NCI-H526 (cell line): ENCODE measurements at places on chromosomes 4 and X.

- no peak for DNase-seq
Measured at GRCh38 chr4:95580226-95580625, 31.5 kb upstream of the UNC5C start.

DNA sequence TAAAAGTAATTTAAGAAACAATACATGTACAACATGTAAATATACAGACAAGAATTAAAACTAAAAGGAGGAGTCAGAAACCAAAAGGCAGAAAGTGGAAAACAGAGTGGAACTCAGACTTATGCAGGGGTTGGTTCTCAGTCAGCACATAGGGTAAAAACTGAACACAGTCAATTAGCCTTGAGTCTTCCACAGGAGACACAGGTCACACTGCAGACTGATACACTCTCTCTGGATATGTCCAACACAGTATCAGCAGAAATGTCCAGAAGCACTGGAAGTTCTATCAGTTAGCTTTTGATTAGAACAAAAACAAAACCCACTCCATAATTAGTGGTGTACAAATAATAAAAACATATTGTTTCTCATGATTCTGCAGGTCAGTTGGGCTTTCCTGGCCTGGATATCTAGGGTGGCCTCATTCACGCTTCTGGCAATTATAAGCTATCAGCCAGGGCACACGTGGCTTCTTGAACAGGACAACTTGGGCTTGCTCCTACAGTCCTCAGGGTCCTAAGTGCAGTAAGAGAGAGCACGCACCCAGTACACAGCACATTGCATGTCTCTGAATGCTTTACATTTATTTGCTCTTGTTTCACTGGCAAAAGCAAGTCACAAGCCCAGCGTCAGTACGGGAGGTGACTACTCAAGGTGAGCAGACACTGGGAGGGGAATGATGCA, 21.6 kb downstream of the TEC start:
- DNase-seq, result no peak

GRCh38 chrX:63664741-63665140, 120.3 kb downstream of the ARHGEF9 start:
- DNase-seq, result no peak

DNA sequence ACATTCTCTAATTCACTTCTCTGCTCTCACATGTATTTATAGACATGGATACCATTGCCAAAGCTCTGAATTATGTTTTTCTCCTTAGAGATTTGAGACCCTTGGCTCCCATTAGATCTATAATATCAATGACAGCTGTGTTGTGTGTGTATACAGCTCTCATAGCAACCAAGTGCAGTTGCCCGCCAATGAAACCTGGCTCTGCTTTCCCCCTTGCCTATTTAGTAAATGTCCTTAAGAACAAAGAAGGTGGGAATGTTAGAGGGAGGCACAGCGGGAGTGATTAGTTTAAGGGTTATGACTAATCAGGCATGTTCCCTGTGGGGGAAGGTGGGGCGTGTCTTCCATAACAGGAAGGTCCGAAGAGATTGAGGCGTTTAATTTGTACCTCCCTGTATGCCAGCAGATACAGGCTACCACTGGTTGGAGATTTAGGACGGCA, 100.5 kb upstream of the TBC1D9 start:
- no peak for DNase-seq

GRCh38 chr4:8284391-8284790, 14.8 kb downstream of the HTRA3 start:
- DNase-seq, result no peak

DNA sequence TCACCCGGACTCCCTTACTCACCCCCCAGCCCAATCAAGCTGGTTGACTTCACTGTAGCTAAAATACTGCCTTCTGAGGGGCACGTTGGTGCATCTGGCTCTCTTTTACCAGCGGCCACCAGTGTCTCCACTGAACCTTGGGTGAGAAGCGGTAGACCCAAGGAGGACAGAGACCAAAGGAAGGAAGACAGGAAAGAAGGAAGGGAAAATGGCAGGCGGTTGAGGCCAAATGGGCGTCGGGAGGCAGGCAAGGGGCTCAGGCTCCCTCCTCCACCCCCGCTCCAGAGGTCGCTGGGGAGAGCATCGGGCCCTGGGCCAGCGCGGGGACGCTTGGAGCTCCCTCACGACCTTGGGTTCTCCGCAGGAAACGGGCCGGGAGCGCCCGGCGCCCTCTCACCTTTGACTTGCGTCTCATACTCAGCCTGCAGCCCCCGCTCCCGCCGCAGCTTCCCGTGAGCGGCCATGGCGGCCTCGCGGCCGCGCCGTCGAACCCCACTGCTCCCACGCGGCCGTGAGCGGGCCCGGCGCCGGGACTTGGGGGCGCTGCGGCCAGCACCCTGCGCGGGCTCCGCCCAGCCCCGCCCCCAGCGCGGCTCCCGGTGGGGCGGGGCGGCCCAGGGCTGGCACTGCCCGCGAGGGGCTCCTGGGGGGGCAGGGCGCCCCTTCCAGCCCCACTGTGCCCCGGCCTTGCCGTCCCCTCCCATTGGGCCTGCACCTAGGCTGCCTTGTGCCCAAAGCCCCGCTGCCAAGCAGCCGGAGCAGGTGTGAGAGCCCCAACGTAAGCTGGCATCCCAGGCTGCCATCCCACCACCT, at the start of gene ARHGAP4:
Gene ARHGAP4 (minus strand): TSS at position 526 of the 813 bp plus-strand sequence. CDS start 62 bp downstream, at position 464.
- DNase-seq, result no peak

DNA sequence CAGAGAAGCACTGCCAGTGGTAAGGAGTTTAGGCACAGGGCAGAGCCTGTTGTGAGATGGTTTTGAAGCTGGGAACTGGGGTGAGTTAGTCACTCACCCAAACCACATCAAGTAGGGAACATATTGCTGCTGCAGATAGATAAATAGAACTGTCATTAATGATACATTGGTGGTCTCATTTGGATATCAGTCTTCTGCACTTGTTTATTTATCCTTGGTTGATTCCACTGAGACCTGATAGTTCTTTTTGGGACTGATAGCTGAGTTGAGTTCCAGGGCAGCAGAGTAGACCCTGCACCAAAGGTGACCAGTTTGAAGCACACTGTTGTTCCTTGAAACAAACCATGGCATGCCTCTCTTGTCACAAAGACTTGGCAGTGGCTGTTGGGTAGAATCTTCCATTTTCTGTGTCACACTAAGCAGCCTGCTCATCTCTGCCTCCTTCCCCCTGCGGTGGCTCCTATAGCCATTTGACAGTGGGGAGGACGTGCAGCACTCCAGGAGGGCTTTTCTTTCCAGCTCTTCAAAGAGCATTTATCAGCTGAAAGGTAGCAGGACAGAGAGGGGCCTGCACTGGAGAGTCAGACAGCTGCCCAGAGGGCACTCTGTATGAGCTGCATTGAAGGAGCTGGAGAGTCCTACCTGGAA, 59.7 kb upstream of the TMEM164 start:
- no peak for DNase-seq

DNA sequence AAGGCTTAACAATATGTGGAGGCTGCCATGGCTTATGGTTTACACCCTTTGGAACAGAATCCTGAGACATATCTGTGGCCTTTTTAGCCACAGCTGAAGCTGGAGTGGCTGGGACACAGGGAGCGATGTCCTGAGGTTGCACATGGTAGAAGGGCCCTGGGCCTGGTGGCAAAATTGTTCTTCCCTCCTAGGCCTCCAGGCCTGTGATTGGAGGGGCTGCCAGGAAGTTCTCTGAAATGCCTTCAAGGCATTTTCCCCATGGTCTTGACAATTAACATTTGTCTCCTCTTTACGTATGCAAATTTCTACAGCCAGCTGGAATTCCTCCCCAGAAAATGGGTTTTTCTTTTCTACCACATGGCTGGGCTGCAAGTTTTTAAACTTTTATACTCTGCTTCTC, 39.1 kb upstream of the MAGEA8 start:
- DNase-seq, result no peak

DNA sequence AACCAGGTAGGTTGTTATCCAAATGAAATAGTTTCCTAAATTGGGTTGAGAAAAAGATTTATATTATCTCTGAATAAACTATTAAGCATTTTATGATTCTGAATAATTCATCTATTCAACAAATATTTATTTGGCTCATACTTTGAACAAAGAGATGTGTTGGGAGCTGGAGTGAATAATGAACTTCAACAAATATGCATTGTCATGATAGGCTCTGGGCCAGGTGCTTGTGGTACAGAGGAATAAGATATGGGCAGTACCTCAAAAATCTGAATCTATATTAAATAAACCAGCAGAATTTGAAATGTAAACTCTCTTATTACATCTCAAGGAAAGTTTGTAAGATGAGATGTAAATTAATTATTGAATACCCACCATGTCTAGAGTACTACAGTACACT, 75.7 kb upstream of the DCLK2 start:
- DNase-seq, result no peak

GRCh38 chr4:3228881-3229280, 20.1 kb upstream of the MSANTD1 start:
- DNase-seq, result no peak

GRCh38 chr4:168797738-168798375, 212.2 kb downstream of the CBR4 start:
- DNase-seq, result no peak

- DNase-seq, result no peak
Measured at GRCh38 chrX:3119376-3119775, 78.1 kb downstream of the ARSF start.

DNA sequence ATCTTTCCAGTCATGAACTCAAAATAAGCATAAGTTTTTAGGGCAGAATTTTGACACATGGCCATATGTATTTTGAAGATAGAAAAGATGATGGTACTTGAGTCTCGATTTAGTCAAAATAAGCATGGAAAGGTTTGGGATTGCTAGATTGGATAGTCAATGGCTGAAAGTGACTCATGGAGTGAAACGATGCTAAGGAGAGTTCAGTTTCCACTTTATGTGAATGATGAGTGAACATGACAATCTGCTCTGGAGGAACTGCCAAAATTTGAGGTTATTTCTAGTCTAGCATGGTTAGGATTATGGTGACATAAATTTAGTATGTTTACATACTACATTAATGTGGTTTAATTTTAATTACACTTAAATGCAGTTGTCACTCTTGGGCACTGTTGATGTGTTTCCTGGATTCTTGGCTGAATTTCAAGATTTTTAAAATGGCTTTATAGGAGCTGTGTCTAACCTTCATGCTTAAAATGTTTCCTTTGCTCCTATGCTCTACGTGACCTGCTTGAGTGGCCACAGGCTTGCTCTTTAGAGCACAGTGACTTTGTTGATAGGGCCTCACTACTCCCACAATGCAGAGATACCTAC, 17.1 kb downstream of the DDX3X start:
- no peak for DNase-seq

- DNase-seq, result no peak
Measured at GRCh38 chrX:118654331-118654730, 73.1 kb upstream of the IL13RA1 start.

- DNase-seq, result no peak
Measured at GRCh38 chr4:131547506-131547981, 1601.5 kb upstream of the PCDH10 start.

DNA sequence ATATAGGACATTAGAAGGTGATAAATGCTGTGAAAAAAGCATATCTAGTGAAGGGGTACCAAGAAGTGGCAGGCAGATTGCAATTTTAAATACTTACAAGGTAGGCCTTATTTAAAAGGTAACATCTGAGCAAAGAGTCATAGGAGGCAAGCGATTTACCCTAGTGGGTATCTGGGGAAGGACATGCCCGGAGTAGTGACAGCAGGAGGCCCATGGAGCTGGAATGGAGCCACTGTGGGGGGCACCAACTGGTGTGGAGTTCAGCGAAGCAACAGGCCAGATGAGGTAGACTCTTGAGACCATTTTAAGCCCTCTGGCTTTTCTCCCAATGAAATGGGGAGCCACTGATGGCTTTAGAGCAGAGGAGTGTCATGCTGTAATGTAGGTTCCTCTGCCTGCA, 37.3 kb downstream of the SEC24D start:
- no peak for DNase-seq

GRCh38 chr4:37197899-37198298, 46.6 kb upstream of the NWD2 start:
- DNase-seq, result no peak

- no peak for DNase-seq
Measured at GRCh38 chrX:122269243-122269781, 914.8 kb upstream of the GRIA3 start.

- no peak for DNase-seq
Measured at GRCh38 chrX:39766085-39766726, 331.6 kb downstream of the BCOR start.

GRCh38 chrX:111823128-111823527, 52.9 kb upstream of the TRPC5OS start:
- DNase-seq, result no peak

- DNase-seq, result no peak
Measured at GRCh38 chrX:79368441-79368840, 1.3 kb upstream of the ITM2A start.

GRCh38 chrX:52811065-52811625, at the start of gene XAGE5:
XAGE5 (plus strand) TSS chrX:52811287; CDS start chrX:52812567, 1,280 bp downstream.
- no peak for DNase-seq

GRCh38 chrX:45903781-45904201, 641.4 kb downstream of the ZNF674 start:
- no peak for DNase-seq

- no peak for DNase-seq
Measured at GRCh38 chr4:89305028-89305427, 2.6 kb downstream of the GPRIN3 start.

DNA sequence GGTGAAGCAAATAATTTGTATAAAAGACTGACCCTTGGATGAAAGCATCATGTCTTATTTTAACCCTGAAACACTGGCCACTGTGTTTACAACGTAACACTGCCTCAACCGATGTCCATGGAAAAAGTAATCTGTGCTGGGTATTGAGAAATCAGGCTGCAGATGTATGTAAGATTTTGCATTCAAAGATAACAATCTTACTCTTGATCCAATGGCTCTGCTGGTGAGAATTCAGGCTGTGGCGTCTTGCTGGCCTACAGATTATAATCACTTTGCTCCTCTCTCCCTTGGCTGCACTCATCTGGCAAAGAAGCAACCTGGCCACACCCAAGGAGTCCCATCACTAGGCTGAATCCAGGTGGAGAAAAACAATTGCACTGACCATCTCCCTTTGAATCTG, 7.5 kb downstream of the ADGRA3 start:
- DNase-seq, result no peak

- no peak for DNase-seq
Measured at GRCh38 chr4:97911236-97911906, 231.9 kb downstream of the STPG2 start.

DNA sequence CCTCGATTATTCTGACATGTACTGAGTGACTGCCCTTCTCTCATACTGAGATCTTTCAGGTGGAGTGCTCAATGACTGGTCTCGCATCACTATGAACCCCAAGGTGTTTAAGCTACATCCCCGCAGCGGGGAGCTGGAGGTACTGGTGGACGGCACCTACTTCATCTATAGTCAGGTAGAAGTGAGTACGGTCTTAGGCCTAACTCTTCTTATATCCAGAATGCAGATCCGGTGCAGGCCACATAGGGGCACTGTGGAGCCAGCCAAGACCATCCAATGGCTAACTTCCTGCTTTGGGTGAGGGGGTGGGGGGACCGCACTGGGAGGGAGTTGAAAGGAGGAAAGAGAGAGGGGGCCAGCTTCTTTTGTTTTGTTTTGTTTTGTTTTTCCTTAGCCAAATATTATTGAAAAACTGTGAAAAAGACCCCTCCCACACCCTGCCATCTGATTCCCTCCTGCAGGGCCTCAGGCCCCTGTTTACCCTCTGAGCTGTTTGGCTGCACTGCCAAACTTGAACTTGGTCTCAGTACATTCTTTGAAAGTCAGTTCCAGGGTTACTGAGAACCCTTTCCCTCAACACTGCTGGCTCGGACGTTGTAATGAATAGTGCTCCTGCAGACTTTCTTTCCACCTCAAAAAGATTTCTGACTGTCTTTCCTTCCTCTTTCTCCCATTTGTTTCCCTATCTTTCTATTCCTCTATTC, 16.2 kb downstream of the AWAT2 start:
- DNase-seq, result peak; percentile 1
